Adipose tissue (tissue), 3 donors: ENCODE measurements at places on chromosomes 13 and 19. TPM values are rescaled to one million over a fixed set of nuclear protein-coding genes. Genes with fewer than 3 reads are reported as not detected.

The THSD8 gene
- polyA plus RNA-seq = 0.52 TPM

The KLK14 gene
- 0.07 TPM for polyA plus RNA-seq

The ICAM1 gene
- polyA plus RNA-seq = 26.0 TPM

The SHD gene
- 0.12 TPM for polyA plus RNA-seq

The SYDE1 gene
- 16.2 TPM for polyA plus RNA-seq

The MIR17HG gene
- polyA plus RNA-seq = 2.7 TPM

The BEST2 gene
- not detected for polyA plus RNA-seq

The PEAK3 gene
- polyA plus RNA-seq = 0.48 TPM

The KLF12 gene
- 3.6 TPM for polyA plus RNA-seq

The COX7A1 gene
- 119 TPM for polyA plus RNA-seq

The KCNJ14 gene
- 0.11 TPM for polyA plus RNA-seq

The RNF17 gene
- not detected for polyA plus RNA-seq

The PRTN3 gene
- 0.07 TPM for polyA plus RNA-seq

The ANO8 gene
- polyA plus RNA-seq = 15.8 TPM

The KLK11 gene
- polyA plus RNA-seq = 4.3 TPM

The KASH5 gene
- polyA plus RNA-seq = not detected

The PRPF31 gene
- polyA plus RNA-seq = 21.0 TPM

The CCL25 gene
- polyA plus RNA-seq = 0.07 TPM

The SERP2 gene
- 2.5 TPM for polyA plus RNA-seq

The CAPS gene
- polyA plus RNA-seq = 11.4 TPM

The NCLN gene
- polyA plus RNA-seq = 37.5 TPM

The SIAH3 gene
- not detected for polyA plus RNA-seq

The MAP4K1 gene
- 1.0 TPM for polyA plus RNA-seq

The DBP gene
- polyA plus RNA-seq = 8.1 TPM

The DAZAP1 gene
- 79.9 TPM for polyA plus RNA-seq

The A1BG gene
- 12.8 TPM for polyA plus RNA-seq

The KIR2DL3 gene
- polyA plus RNA-seq = not detected

The FCGBP gene
- polyA plus RNA-seq = 2.9 TPM

The SYCN gene
- 939 TPM for polyA plus RNA-seq

The DOCK6 gene
- polyA plus RNA-seq = 190 TPM

The NKPD1 gene
- polyA plus RNA-seq = 0.11 TPM
